Tibial nerve (tissue), 4 donors: ENCODE measurements at places on chromosomes 4 and X.

- no peaks in the 10 kb centered on the region for H3K36me3 ChIP-seq
- no peak overlapping the region for H3K4me3 ChIP-seq
- H3K27me3 ChIP-seq, result no peaks in the 10 kb centered on the region
- H3K4me1 ChIP-seq, result no peaks in the 10 kb centered on the region
- no peak overlapping the region for H3K27ac ChIP-seq
These were observed 3.7 kb upstream of the MAEA start for GRCh38 chr4:1285790-1286553.

- no peaks in the 10 kb centered on the region for H3K27me3 ChIP-seq
- DNase-seq, result no peak
- H3K36me3 ChIP-seq, result no peaks in the 10 kb centered on the region
- H3K4me1 ChIP-seq, result no peaks in the 10 kb centered on the region
- H3K4me3 ChIP-seq, result no peak overlapping the region
- no peak overlapping the region for H3K27ac ChIP-seq
These were observed 276.7 kb downstream of the GBA3 start for GRCh38 chr4:22969287-22969896.

DNA sequence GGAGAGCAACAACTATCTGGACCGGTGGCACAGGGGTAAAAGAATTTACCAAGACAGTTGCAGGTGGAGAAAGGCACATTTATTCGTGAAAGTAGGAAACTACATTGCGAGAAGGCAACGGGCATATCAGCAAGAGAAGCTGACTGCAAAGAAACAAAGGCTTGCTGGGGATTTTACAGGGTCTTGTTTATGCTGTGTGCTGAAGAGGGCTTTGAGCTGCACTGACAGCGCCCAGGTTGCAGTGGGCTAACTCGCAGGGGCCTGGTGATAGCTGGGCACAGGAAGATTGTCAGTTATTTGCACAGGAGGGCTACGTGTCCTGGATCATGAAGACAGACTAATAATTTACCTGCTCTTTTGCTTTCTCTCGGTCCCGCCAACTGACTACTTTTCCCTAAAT is 10.7 kb downstream of the TLR3 start:
- H3K27ac ChIP-seq, result no peak overlapping the region
- H3K4me3 ChIP-seq, result no peak overlapping the region
- DNase-seq, result no peak
- no peaks in the 10 kb centered on the region for H3K4me1 ChIP-seq

DNA sequence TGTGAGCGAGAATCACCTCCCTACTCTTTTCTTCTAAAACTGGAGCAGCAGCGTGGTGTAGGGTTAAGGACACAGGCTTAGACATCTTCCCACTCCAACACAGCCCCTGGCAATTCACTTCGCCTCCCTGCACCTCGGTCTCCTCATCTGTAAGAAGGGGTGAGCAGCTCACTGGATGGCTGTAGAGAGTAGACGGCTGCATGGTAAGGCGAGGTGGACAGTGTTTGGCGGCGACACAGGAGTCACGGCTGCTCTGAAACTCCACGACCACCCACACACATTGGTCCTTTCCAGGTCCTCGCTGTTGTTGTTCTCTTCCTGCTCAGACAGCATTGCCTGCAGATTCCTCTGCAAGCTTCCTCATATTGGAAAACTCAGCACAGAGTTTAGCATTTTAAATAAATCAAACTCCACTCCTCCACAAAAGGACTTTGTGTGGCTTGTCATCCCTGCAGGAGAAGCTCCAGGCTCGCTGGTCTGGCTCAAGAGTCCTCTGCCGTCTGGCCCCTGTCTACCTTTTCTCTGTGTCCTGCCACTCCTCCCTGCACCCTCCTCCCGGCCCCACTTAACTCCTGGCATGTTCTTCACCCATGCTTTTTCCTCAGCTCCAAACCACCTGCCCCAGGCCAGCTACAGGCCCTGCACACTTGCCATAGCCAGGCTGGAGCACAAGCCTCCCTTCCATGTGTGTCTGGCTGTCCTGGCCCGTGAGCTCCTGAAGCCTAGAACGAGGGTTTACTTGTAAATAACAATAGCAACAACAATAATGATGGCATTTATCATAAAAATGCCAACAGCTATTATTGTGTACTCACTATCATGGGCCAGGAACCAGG is 41.3 kb upstream of the CRMP1 start:
- no peaks in the 10 kb centered on the region for H3K27me3 ChIP-seq
- no peak overlapping the region for H3K27ac ChIP-seq
- no peaks in the 10 kb centered on the region for H3K4me1 ChIP-seq
- no peak overlapping the region for H3K4me3 ChIP-seq
- DNase-seq, result no peak
